H4 (cell line): ENCODE measurements at places on chromosomes 3 and 15. TPM values are rescaled to one million over a fixed set of nuclear protein-coding genes. Genes with fewer than 3 reads are reported as not detected.

The SERINC4 gene
- total RNA-seq, result not detected in 2 replicates

The FAM81A gene
- total RNA-seq, result 3.9 and 5.6 TPM in 2 replicates

The SPATA12 gene
- 0.14 TPM in 1 of 2 replicates, not detected in the other for total RNA-seq

DNA sequence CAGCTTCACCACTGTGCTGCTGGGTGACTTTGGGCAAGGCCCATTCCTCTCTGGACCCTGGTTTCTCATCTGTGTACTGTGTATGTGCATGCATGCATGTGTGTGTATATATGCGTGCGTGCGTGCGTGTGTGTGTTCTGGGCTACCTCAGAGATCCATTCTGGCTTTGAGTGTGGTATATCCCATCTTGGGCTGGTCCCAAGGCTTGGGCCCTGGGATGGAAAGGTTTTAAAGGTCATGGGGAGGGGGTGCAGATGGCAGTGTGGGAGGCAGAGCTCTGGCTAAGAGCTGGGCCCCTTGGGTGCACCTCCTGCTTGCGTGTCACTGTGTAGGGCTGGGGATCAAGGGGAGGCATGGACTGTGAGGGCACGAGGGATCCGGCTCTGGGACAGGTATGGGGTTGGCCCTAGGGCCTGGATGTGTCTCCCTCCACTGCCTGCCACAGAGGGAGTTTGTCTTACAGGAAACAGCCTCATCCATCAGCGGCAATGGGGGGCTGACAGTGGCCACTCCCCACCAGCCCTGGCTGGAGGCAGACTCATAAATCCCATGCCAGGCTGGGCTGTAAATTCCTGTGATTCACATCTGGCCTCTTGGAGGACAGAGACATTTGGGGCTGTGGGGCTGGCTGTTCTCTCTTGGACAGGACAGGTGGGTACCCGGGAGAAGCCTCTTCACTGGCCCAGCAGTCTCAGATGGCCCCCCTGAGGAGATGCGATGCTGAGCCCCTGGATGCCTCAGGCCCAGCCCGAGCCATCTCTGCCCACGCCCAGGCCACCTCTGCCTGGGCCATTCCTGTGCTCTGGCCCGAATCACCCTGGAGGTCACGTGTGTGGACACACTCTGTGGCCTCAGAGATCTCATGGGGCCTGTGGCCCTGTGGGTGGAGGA is 21.4 kb upstream of the CSPG4 start:
- no peak for DNase-seq

- no peak for DNase-seq
Observed at GRCh38 chr3:31918179-31919150, 62.6 kb downstream of the OSBPL10 start.

- no peak for DNase-seq
Observed at GRCh38 chr3:58215317-58216025, 4.7 kb upstream of the DNASE1L3 start.

- no peak for DNase-seq
Observed at GRCh38 chr3:72128921-72129320, 344.0 kb upstream of the PROK2 start.
